ENCODE measurements at places on chromosomes 16 and 17. TPM values are rescaled to one million over a fixed set of nuclear protein-coding genes. Genes with fewer than 3 reads are reported as not detected.

GRCh38 chr16:87728026-87728425 lies 37.8 kb downstream of the KLHDC4 start:
- H3K27me3 ChIP-seq: no peaks in the 10 kb centered on the region
- H3K27ac ChIP-seq: no peak overlapping the region
- DNase-seq: no peak
- peaks cover 28% of the 10 kb centered on the region for H3K36me3 ChIP-seq

Gene CFAP97D1
- total RNA-seq: not detected

GRCh38 chr17:75684924-75685323 lies 17.8 kb downstream of the SAP30BP start:
- peaks cover 49% of the 10 kb centered on the region for H3K4me1 ChIP-seq
- H3K36me3 ChIP-seq: peaks cover 17% of the 10 kb centered on the region
- H3K27ac ChIP-seq: peak overlapping the region; percentile 96
- H3K4me3 ChIP-seq: peak overlapping the region; percentile 54

- no peak overlapping the region for H3K4me3 ChIP-seq
- DNase-seq: no peak
- no peak overlapping the region for H3K27ac ChIP-seq
- H3K27me3 ChIP-seq: no peaks in the 10 kb centered on the region
- H3K4me1 ChIP-seq: no peaks in the 10 kb centered on the region
Measured at GRCh38 chr16:76511203-76511602, 234.0 kb downstream of the CNTNAP4 start.
